ENCODE measurements at places on chromosomes 1 and 21. TPM values are rescaled to one million over a fixed set of nuclear protein-coding genes. Genes with fewer than 3 reads are reported as not detected.

Gene GPR25
- total RNA-seq = not detected

Gene SYT14
- not detected for total RNA-seq

Gene MARK1
- total RNA-seq = not detected

Gene CDCA8
- total RNA-seq = 33.5 TPM

Gene C1QTNF12
- total RNA-seq = 4.1 TPM

Gene NUDT4B
- 1.2 TPM for total RNA-seq

Gene KRTAP13-2
- not detected for total RNA-seq

Gene SLC9C2
- not detected for total RNA-seq

Gene MYOC
- total RNA-seq = not detected

Gene RGS16
- 143 TPM for total RNA-seq

Gene MAP1LC3C
- not detected for total RNA-seq

Gene GPA33
- 0.08 TPM for total RNA-seq

Gene VANGL1
- total RNA-seq = 9.9 TPM

Gene BMP8B
- 0.31 TPM for total RNA-seq

Gene PRXL2B
- total RNA-seq = 42.1 TPM

Gene ERICH3
- not detected for total RNA-seq

Gene SYT2
- not detected for total RNA-seq

Gene WNT3A
- total RNA-seq = not detected

Gene CFAP126
- not detected for total RNA-seq

Gene NR0B2
- not detected for total RNA-seq

Gene PLPP3
- total RNA-seq = not detected

Gene IFNGR2
- 3.7 TPM for total RNA-seq

Gene ANGPTL1
- total RNA-seq = not detected

Gene ADAMTSL4
- total RNA-seq = 1.3 TPM

Gene CREG1
- total RNA-seq = 15.3 TPM

Gene FLG2
- total RNA-seq = not detected

Gene KRTAP19-1
- total RNA-seq = not detected

Gene EXO1
- total RNA-seq = 52.2 TPM

Gene HSPA6
- total RNA-seq = 0.59 TPM

Gene OR4F16
- total RNA-seq = not detected

Gene FNDC5
- not detected for total RNA-seq

Measured in activated T-helper 1 cell treated with anti-CD3 and anti-CD28 coated beads, Interleukin-12 subunit alpha, Interleukin-12 subunit beta, Interleukin-2, Interleukin-4 antibody, amounts not matched to agents 30 ng/mL and 10 ng/mL and 1 ng/mL, durations not matched to agents 14 hours and 24 hours and 36 hours (primary cell).